ENCODE measurements at places on chromosomes 3 and 15. TPM values are rescaled to one million over a fixed set of nuclear protein-coding genes. Genes with fewer than 3 reads are reported as not detected.
A peak's percentile ranks its signal among the peaks of the same experiment; 100 is the strongest.

Gene RCCD1
- 22.7 TPM for total RNA-seq

- DNase-seq = no peak
Observed at GRCh38 chr3:183318877-183319276, 65.8 kb downstream of the B3GNT5 start.

GRCh38 chr3:81293156-81293555 is 468.3 kb downstream of the GBE1 start:
- no peak for DNase-seq

DNA sequence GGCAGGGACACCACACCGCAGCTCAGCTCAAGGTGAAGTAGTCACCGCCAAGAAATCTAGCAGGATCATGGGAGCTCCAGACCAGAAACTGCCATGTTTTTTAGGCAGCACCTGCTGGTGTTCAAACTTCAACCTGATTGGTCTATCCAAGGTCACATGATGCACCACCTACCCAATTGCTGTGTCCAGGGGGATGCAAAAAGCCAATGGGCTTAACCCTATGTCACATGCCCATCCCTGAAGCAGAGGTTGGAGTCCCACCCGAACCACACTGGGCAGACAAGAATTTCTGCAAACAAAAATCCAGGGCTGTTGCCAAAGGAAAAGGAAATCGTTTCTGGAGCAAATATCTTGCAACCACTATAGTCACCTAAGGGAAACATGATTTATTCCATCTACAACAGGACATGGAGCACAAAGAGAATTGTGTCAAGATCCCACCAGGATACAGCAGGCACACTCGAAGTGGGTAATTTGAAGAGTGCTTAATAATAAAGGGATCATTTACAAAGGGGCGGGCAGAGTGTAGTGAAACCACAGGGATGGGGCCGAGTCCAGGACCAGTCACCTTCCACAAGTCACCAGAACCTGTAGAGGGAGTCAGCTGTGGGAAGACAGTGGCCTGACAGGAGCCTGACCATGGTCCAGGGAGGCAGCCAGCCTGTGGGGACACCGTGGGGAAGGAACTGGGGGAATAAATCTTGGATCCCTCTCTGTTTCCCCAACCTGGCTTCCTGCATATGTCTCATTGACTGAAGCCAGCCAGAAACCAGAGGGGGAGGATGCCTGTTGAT is 34.2 kb upstream of the TSEN2 start:
- no peak for DNase-seq

- DNase-seq = peak; percentile 28
Observed at GRCh38 chr3:126646674-126647073, 8.2 kb downstream of the TXNRD3 start.

- no peak for DNase-seq
Observed at GRCh38 chr3:121768452-121768851, 18.9 kb upstream of the GOLGB1 start.

Gene THPO
- 0.49 TPM for total RNA-seq

- DNase-seq = peak; percentile 99
Observed at GRCh38 chr3:198071602-198072287, 111.7 kb downstream of the LMLN start.

Gene UCN2
- total RNA-seq = 0.54 TPM

GRCh38 chr15:54094661-54095060 is 116.4 kb downstream of the UNC13C start:
- no peak for DNase-seq

DNA sequence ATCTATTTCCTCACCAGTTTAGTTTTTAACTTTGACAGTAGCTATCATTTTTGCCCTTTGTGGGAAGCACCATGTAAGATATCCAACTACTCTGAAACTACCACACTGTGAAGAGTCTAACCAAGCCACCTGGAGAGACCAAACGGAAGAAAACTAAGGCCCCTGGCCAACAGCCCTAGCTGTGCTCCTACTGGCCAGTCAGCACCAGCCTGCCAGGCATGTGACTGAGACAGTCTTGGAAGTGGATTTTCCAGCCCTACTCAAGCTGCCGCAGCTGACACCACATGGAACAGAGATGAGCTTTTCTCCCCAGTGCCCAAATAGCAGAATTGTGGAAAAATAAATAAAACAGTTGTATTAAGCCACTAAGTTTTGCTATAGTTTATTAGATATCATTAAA is 2.9 kb upstream of the TBC1D5 start:
- no peak for DNase-seq

- no peak for DNase-seq
Observed at GRCh38 chr3:131231710-131232389, 149.7 kb upstream of the NUDT16 start.

Gene ACTC1
- not detected for total RNA-seq

Gene ALDH1L1
- total RNA-seq = 0.18 TPM

- no peak for DNase-seq
Observed at GRCh38 chr3:52202384-52203077, 4.6 kb downstream of the ALAS1 start.

DNA sequence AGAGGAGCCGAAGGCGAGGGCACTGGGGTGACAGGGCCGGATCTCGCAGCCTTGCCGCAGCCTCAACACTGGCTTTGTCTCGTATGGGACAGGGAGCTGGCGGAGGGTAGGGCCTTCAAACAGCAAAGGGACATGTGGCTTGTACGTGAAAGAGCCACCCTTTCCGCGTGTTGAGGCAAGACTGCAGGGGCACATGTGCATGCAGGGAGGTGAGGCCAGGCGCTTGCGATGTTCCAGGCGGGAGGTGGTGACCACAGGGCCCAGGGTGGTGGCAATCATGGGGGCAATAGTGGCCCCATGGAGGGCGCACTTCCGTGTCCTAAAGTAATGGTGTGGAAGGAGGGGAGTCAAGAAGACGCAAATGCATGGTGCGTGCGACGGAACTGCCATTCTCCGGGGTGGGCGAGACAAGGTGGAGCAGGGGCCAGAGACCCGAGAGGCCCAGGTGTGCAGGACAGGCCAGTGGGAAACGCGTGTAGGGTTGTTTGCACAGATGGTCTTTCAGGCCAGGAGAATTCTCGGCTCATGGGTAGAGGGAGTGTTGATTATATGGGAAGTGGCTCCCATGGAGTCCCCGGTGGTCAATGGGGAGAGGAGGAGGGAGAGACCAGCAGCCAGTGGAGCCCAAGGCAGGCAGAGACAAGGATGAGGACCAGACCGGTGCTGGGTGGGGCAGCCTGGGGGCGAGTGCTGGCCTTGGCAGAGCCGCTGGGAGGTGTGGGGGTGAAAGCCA is 45.8 kb upstream of the PCSK6 start:
- no peak for DNase-seq

DNA sequence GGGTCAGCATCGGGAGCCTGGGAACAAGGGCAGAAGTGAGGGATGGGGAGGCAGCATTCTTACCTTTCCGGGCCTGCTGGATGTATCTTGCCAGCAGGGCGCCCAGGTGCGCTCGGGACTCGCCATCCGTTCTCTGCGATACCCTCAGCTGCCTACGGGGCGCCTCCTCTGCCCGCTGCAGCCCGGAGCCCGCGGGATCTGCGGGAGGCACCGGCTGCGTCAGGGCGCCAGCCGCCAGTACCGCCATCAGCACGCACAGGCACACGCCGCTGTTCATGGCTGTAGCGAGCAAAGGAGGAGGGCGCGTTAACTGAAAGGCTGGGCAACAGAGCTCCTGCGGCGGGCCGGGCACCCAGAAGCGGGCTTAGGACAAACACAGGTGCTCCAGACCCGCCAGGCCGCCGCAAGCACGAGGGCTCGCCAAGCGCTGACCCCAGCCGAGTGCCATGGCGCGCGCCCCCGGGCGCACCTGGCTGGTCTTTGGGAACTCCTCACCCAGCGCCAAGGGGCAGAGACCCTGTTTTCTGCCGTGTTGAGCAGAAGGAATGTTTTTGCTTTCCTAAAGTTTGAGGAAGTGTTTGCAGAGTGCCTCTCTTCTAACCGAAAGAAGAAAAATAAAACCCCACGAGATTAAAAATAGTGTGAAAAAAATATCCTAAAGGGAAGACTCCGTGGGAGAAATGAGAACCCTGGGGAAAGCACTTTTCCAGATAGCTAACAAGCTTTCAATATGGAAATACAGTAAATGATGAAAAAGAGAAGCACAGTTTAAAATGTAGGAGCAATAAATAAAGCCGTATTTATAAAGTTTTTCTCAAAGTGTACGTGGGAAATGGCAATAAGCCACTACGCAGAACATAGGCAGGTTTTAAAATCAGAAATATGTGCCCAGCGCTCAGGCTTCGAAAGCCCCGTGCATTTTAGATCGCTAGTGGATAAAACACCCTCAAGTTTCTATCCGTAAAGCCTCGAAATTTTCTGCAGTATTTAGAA is 2.3 kb downstream of the CCK start:
- DNase-seq = no peak

GRCh38 chr3:183563536-183563874 is 8.0 kb upstream of the KLHL6 start:
- DNase-seq = no peak

- peak; percentile 51 for DNase-seq
Observed at GRCh38 chr3:178966299-178967176, 105.1 kb downstream of the ZMAT3 start.

Gene GPR87
- 0.18 TPM for total RNA-seq

- no peak for DNase-seq
Observed at GRCh38 chr3:135072431-135072830, 277.4 kb downstream of the EPHB1 start.

DNA sequence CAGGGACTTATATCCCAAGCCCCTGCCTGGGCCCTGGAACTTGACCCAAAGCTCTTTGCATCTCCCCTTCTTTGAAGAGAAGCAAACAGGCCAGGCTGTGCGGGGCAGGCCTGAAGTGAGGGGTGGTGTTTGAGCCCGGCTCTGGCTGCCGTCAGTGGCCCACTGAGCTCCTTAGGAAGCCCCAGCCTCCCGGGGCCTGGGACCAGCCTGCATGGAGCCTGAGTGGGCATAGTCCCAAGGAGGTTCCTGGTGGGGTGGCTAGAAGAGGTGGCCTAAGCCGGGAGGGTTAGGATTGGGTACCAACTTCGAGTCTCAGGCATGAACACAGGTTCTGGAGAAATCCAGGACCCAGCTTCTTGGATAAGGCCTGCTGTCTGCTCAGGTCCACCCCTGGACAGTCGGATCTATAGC is 6.4 kb downstream of the TMIE start:
- DNase-seq = no peak

Gene JMJD7
- total RNA-seq = 3.1 TPM

- no peak for DNase-seq
Observed at GRCh38 chr3:125175295-125176078, 37.1 kb downstream of the SLC12A8 start.

Gene PFKFB4
- 6.1 TPM for total RNA-seq

DNA sequence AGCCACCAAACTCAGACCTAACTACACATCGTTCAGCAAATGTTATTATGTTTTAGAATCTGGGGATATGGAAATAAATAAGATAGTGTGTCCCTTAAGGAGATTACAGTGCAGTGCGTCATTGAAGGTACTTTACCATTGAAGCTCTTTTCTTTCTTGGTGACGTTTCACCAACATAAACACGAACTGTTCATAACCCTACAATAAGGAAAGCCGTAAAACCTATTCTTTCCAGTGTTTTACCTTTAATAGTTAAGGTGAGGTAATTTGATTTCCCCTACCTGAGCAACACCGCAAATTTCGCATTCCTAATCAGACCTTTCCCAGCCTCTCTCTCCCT is 826 bp downstream of the CCDC66 start:
- DNase-seq = no peak

Gene COL6A5
- total RNA-seq = not detected

Gene MB21D2
- 5.6 TPM for total RNA-seq

Gene MESP1
- total RNA-seq = 0.49 TPM

DNA sequence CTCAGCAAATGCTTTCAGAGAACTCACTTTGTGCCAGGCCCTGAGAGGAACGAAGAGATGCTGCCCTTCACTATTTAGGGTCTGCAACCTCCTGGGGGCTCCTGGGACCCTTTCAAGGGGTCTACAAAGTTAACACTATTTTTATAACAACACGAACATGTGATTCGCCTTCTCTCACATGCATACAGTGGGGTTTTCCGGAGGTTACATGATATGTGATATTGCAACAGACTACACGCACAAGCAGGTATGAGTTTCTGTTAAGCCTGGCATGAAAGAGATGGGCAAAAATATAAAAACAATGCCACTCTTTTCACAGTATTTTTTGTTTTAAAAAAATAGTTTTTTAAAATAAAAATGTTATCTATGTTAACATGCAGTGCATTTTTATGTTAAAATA is 10.3 kb downstream of the STARD5 start:
- DNase-seq = no peak

GRCh38 chr15:43376017-43376705 is 5.3 kb downstream of the TUBGCP4 start:
- peak; percentile 50 for DNase-seq

Gene NCK1
- 244 TPM for total RNA-seq

DNA sequence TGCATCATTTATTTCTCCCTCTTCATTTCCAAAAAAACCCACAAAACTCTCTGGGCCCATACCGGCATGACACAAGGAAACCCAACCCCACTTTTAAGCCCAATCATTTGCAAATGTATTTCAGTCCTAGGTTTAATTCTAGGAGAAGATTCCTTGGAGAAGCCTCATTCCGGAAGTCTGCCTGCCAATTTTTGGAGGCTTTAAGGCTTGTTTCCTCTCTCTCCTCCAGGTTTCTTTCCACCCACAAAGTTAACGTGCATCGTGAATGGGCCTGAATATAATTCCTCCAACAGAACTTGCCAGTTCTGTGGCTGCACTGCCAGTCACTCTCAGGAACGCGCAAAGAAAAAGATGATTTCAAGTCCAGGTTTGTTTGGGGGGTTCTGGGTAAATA is 69.9 kb upstream of the FOXP1 start:
- DNase-seq = no peak

Gene NAA50
- 242 TPM for total RNA-seq

- no peak for DNase-seq
Observed at GRCh38 chr3:123505820-123506219, 56.9 kb upstream of the ADCY5 start.

Gene RETNLB
- total RNA-seq = not detected

- DNase-seq = no peak
Observed at GRCh38 chr3:181329024-181329423, 339.5 kb upstream of the DNAJC19 start.

DNA sequence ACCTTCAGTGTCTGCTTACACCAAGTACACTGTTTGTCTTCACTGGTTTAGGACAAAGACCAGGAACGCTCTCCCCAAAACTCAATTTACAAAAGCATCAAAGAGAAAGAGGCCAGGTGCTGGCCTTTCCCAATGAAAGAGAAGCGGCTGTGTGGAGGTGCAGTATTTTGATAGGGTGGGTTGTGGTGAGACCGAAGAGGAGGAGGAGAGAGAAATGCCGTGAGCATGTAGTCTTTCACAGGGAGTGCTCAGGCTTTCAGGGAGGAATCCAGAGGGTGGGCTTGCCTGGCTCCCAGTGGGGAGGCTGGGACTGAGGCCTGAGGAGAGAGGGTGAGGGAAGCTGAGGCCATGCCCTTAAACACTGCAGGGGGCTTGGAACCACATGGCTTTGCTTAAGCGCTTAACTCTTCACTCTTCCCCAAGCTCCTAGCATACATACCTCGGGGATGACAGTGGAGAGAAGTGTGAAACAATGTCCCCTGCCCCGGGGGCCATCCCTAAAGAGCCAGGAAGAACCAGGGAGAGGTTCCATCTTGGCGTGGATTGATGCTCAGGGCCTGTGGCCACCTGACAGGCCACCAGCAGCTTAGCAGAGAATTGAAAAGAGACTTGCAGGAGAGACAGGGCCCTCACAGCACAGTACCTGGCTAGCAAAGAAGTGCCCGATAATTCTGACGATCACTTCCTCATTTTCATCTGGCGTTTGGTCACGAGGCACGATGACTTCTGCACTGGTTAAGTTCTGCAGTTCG is 60.5 kb downstream of the SENP2 start:
- no peak for DNase-seq

All from fibroblast of the aortic adventitia (primary cell).